ENCODE measurements at places on chromosomes 7 and 10.

DNA sequence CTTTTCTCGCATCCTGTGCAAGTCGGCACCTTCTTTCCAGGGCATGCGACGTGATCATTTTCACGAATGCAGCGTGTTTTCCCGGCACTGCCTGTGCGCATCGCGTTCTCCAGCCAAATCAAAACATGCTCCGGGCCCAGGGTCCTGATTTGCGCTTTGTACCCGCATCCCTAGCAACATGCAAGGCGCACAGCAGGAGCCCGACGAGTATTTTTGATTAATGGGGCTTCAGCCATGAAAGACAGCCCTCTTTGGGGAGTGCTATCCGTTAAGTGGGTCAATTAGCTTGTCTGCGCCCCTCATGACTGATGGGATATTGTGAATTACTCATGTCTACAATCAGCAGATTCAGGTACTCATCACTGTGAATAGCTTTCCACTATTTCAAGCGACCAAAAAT, 243.3 kb upstream of the RNF32 start:
- DNase-seq: no peak

DNA sequence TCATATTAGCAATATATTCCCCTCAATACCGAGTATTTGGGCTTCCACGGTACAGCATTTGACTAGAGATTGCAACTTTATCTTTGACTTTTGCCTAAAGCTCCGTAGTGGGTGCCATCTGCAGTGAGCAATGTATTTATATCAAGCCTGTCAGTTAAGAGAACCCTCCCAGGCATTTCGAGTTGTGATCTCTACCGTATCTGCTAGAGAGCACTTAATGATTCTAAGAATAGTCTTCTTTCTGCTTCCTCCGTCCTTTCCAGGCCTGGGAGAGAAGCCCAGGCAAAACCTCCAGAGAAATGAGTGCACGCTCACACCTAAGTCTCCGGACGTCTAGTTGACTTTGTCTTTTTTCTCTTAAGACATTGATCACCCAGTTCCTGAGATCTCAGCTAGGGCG, 210.6 kb downstream of the KLF6 start:
- no peak for DNase-seq

DNA sequence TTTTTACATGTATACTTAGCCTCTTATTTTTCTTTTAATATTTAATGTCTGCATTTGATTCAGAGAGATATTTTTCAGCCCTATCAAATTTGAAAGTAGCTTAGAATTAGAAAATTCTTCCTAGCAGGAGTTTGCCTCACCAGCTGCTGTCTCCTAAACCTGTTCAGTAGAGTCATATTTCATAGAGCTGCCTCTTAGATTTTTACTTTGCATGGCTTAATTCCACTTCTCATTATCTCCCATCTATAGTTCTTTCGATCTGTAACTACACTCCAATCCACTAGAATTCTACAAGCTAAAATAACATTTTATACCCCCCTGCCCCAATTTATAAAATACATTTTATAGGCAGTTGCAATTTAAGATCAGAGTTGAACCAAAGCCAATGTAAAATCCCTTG, 227.0 kb downstream of the ANK3 start:
- no peak for DNase-seq

DNA sequence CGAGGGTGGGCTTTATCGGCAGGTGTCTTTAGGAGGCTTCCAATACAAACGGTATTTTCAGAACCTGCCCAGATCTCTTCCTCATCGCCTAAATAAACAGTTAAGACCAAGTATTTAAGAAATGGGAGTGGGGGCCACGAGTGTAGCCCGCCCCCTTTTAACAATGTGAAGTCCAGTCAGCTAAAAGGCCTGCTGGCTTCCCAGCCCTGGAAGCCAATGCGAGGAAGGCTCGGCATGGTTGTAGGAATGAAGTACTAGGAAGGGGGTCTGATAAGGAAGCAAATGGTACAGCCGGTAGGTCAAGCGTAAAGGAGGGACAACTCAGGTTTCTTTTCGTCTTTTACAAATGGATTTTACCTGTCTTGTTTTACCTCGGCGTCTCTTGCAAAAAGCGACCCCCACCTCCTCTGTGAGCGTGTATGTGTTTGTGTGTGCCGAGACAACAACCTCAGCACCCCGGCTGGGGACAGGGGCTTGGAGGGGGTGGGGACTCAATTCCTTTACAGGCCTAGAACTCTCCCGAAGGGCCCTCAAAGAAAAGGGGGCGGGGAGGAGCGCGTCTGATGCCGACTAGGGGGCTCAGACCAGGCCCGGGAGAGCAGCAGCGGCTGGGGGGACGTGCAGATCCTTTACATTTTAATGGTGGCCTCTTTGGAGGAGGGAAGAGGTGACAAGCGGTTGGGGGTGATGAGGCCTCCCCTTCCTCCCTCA, 147.6 kb downstream of the GPR85 start:
- DNase-seq: no peak

GRCh38 chr10:125955766-125956165, 59.4 kb downstream of the FANK1 start:
- DNase-seq: no peak

DNA sequence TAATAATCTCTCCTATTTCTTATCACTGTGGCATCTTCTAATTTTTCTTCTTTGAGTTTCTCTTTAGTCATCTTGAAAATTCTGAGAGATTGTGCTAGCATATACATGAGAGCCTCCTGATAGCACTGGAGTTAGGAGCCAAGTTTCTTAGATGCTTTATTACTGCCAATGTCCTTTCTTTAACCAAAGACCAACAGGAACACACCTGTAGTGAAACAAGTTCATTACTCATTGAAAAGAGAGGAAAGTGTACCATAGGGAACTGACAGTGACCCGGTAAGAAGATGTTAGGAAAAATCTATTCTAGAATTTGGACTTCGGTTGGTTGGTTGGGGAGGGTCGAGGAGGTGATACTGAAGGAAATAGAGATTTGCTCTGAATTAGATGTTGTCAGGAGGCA, 27.1 kb upstream of the CD36 start:
- no peak for DNase-seq

DNA sequence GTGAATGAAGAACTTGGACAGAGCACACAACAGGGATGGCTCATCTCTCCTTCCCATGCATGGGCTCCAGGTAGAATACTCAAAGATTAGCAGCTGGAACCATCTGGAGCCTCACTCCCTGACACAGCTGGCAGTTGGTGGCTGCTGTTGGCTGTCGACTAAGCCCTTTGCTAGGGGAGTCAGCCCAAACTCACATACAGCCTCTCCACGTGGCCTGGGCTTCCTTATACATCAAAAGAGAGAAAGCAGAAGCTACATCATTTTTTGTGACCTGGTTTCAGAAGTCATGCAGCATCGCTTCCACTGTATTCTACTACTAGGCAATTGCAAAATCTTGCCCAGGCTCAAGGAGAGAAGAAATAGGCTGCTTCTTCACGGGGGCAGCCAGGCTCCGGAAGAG, 24.4 kb downstream of the ASNS start:
- no peak for DNase-seq

DNA sequence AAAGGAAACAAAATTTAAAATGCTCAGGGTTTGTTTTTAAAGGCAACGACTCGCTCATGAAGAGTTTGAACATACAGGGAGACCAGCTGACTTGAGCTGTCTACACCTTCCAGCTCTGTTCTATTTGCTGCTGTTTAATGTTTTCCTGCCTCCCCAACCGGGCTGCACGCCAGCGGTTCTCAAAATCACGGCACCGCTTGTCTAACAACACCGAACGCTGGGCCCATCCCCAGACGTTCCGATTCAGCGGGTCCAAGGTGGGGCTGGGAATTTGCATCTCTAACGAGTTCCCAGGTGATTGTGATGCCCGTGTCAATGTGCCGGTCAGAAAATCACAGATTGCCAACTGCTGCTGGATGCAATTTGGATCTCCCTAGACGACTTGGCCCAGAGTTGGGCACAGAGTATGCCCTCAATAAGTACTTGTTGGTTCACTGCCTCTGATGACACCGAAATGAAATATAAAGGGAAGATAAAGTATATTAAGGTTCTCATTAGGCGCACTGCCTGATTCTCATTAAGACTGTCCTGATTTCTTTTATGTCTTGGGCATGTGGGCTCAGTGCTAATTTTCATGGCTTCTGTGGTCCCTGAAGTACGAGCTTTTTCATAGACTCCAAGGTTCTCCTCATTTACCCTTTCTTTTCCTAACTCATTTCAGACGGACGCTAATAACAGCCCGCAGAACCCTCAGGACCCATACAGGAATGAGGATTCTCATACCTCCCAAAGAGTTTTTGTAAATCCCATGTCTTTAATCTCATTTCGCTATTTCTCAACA, 28.5 kb downstream of the CELF2 start:
- no peak for DNase-seq

GRCh38 chr7:72234086-72234485, 178.1 kb downstream of the CALN1 start:
- DNase-seq: no peak

DNA sequence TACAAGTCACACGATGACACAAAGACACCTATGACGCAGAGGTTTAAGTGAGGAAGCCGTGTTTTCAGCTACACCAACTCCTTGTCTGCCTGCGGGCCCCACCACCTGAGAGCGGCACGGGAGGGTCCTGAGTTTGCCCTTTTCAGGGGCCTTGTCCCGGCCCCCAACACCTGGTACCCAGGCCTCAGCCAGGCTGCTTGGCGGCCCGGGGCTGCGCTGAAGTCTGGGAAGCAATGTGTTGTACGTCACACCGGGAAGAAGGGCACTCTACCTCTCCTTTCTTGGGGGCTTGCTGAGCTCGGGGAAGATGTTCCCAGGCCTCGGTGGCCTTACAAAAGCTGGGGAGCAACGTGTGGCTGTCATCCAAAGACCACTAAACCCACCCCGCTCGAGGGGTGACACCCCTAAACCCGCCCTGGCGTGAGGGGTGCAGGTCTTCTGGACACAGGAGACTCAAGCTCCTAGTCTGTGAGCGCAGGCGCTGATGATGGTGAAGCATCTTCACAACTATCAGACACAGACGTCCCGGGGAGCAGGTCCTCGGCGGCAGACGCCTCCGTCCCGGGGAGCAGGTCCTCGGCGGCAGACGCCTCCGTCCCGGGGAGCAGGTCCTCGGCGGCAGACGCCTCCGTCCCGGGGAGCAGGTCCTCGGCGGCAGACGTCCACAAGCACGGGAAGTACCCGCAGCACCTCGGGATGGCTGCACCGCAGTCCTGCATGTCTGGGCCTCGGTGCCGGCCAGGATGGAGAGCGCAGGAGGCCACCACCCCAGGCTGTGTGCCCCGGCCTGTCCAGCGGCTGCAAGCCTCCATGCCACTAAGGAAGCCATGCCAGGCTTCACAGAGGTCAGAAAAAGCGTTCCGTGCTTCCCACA, 15.4 kb downstream of the CFAP46 start:
- DNase-seq: no peak

GRCh38 chr10:128686630-128687278, 560.5 kb upstream of the MKI67 start:
- no peak for DNase-seq

- no peak for DNase-seq
These were observed 85.9 kb upstream of the INSIG1 start for GRCh38 chr7:155211761-155212160.

- DNase-seq: no peak
These were observed 19.9 kb downstream of the SLC29A3 start for GRCh38 chr10:71338728-71339495.

- no peak for DNase-seq
These were observed 12.5 kb upstream of the TNS3 start for GRCh38 chr7:47594406-47594805.

- DNase-seq: no peak
These were observed 184.5 kb upstream of the NFE2L3 start for GRCh38 chr7:25967278-25968204.

DNA sequence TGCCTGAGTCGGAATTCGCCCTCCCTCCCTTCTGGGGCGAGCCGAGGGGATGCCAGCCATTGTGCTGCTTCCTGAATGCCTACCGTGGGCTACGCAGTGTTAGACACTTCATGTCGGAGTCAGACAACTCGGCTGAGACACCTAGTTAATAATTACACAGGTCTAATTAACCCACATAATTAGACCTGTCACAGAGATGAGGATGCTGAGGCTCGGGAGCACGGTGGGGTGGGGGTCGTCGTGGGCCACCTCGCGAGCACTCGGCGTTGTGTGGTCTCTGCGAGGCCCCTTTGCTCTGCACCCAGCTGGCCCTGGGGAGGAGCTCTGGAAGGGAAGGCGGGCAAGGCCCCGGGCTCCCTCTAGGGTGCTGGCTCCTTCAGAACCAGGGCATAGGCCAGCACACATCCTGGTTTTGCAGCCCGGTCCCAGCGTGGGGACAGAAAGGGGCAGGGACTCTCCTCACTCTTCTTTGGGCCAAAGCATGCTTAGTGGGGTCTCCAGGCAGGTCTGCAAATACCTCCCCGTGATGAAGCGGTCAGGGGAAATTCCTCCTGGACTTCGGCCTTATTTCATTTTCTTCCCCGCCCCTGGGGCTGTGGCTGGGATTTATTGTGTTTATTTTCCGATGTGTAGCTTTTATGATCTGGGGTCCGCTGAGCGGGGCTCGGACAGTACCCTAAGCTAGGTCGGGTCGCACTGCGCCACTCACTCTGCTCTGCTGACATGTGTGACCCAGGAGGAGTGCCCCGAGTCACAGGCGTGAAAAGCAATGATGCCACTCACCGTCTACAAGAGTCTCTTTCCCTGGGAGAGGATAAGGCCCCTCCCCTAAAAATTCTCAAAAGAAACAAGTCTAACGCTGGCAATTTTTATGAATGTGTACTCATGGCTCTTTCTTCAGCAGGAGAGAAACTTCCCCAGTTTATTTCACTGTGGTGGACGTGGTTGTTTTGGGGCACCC, 4.9 kb upstream of the FOXL3 start:
- DNase-seq: no peak

- peak; percentile 98 for DNase-seq
These were observed 161.6 kb downstream of the NRCAM start for GRCh38 chr7:108294595-108294994.

- no peak for DNase-seq
These were observed 346.0 kb downstream of the FRMD4A start for GRCh38 chr10:13984647-13985155.

- DNase-seq: no peak
These were observed 49.0 kb upstream of the ZNF479 start for GRCh38 chr7:57181281-57181680.

GRCh38 chr7:105639667-105640493, 58.6 kb upstream of the EFCAB10 start:
- no peak for DNase-seq

- DNase-seq: no peak
These were observed 62.5 kb downstream of the C10orf143 start for GRCh38 chr10:130048081-130048480.

- DNase-seq: no peak
These were observed 50.0 kb upstream of the MTPN start for GRCh38 chr7:136027160-136027559.

DNA sequence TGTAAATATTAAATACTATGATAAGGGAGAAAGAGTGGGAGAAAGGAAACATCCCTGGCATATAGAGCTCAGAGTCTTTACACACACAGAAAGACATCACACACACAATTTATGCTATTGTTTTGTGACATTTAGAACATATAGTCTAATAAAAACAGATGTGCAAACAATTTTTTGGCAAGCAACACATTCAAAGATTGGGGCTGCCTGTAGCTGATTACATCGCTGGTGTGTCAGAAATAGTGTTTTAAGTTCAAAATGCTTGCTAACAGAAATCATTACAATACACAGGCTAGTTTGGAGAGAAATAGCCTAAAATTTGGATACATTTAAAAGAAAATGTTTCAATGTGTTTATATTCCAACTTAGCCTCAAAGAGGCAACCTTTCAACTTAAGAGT, 256.7 kb upstream of the NPVF start:
- DNase-seq: no peak
